ENCODE measurements at places on chromosomes 11 and 22.

GRCh38 chr22:26374391-26375026 is 54.6 kb upstream of the ASPHD2 start:
- DNase-seq = no peak

- DNase-seq = no peak
These were observed 53.4 kb downstream of the DGCR2 start for GRCh38 chr22:19068784-19069271.

- no peak for DNase-seq
These were observed 4.7 kb downstream of the CCDC34 start for GRCh38 chr11:27358296-27358695.

GRCh38 chr11:9077164-9077563 is 14.2 kb downstream of the SCUBE2 start:
- DNase-seq = no peak

GRCh38 chr11:112300094-112300786 is 39.6 kb upstream of the PLET1 start:
- DNase-seq = no peak

DNA sequence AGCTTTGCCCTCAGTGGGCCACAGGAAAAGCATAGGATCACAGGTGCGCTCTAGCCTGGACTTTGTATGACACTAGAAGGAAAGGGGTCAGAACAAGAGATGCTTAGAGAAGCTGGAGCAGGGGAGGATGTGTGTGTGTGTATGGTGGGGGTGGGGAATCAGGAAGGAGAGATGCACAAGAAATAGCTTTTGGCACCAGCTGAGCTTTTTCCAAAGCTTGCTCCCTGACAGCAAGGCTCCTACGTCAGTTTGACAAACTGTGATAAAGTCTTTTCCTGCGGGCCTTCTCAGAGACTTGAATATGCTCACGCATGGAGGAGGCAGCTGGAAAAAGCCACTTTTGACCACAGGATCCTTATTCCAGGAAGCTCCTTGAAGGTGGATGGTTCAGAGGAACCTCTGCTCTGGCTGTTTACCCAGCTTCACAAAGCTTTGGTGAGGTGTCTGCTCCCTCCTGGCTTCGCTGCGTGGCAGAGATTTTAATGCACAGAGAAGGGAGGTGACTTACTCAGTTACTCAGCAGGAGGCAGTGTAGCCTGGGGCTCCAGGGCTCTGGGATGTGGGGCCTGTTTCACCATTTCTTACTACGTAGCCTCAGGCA is 3.9 kb downstream of the CDC42EP1 start:
- no peak for DNase-seq

DNA sequence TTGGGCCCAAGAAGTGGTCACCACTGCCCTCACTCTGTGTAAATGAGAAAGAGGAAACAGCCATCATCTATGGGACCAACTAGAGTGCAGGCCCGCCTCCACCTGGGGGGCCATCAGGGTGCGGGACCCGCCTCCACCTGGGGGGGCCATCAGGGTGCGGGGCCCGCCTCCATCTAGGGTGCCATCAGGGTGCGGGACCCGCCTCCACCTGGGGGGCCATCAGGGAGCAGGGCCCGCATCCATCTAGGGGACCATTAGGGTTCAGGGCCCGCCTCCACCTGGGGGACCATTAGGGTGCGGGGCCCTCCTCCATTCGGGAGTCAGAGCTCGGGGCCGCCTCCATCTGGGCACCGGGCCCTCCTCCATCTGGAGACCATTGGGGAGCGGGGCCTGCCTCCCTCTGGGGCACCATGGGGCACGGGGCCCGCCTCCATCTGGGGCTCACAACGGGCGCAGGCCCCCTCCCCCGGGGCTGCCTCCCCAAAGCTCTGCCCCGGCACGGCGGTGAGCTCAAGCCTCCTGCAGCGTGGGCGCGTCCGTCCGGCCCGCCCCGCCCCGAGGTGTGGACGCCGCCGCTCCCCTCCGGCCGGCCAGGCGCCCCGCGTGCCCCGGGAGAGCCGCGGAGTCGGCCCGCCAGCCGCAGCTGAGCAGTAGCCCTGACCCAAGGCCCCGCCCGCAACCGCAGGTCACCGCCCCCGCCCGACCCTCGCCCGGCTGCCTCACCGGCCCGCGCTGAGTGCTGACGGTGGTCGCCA is 512 bp downstream of the TOLLIP start:
- DNase-seq = no peak

- no peak for DNase-seq
These were observed 19.8 kb downstream of the GGT5 start for GRCh38 chr22:24225044-24225601.

DNA sequence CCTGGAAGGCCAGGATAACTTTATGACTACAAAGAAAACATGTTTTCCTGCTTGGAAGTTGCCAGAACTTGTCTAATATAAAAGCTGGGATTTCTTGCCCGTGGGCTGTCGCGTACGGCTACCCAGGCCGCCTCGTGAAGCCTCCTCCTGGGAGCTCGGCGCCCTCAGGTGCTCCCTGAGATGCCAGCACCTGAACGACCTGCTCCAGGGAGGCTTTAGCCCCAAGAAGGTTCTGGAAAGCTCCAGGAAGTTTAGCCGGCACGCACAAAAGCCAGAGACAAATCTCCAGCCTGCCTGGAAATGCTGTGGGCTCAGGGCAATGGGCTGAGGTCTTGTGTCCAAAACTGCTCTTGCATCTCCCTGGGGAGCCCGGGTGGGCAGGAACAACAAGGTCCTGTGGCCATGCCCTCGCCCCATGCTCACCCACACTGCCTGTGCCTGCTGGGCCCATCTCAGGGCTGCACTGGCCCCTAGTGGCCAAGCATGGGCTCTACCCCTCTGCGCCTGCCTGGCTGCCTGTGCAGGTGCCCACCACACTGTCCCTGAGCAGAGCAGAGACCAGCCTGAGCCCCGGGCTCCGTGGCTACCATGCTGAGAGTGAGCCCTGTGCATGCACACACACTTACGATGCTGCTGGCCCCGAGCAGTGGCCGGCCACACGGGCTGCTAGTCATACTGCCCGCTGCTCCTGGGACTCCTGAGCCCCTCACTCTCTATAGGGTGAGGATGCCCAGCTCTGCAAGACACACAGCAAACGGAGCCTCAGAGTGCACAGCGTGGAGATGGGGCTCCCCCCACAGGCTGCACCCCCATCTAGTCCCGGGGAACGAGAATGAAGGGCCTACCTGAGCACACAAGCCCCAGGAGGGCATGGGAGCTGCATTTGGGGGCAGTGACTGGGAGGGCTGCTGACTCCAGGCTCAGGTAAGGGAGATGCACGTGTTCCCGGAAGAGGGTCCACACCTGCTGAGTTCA is 4.9 kb upstream of the CELSR1 start:
- DNase-seq = no peak

DNA sequence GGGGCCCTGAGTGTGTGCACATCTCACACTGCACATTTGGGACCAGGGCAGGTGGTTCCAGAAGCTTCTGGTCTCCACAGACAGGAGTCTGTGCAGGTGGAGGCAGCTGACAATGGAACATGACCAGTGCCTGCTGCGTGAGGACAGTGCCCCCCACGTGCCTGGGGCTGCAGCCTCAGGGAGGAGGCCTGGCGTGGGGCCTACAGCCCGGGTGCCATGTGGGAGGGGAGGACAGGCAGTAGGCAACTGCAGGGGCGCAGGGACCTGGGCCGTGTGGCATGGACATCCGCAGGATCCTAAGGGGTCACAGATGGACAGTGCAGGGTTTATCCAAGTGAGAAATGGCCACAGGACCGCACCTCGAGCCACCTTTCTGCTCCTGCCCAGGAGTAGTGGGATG is 28.8 kb downstream of the TSPAN4 start:
- no peak for DNase-seq

GRCh38 chr11:72832301-72833082 is 18.3 kb downstream of the ATG16L2 start:
- DNase-seq = no peak

DNA sequence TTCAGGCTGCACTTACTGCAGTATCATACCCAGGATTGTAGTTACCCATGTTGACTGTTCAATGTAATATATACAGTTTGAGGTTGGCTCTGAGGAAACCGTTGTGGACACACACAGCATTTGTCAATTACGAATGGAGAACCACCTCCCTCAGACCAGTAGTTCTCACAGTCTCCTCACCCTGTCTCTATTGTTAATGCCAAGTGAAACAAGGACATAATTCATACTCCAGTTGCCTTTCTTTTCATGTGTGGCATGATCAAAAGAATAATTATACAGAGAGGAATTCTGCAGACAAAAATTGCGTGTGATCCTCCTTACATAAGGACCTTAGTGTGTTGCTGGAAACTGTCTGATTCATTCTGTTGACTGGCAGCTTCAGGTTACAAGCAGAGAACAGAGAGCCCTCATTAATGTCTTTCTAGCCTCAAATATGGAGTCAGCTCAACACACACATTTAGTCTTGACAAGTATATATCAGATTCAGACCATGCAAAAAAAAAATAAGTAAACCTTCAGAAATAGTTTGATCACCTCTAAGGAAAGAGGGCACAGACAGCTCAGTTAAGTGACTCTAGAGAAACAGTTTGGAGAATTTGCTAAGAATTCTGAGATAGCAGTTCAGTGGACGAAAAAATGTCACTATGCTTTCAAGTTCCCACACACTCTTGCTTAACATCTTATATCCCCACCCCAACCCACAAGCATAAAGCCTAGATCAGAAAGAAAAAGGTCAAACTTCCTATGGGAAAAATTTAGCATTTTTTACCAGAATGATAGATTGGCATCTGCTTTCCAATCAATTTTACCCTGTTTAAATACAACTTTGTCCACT is 96.1 kb downstream of the MAML2 start:
- DNase-seq = no peak

DNA sequence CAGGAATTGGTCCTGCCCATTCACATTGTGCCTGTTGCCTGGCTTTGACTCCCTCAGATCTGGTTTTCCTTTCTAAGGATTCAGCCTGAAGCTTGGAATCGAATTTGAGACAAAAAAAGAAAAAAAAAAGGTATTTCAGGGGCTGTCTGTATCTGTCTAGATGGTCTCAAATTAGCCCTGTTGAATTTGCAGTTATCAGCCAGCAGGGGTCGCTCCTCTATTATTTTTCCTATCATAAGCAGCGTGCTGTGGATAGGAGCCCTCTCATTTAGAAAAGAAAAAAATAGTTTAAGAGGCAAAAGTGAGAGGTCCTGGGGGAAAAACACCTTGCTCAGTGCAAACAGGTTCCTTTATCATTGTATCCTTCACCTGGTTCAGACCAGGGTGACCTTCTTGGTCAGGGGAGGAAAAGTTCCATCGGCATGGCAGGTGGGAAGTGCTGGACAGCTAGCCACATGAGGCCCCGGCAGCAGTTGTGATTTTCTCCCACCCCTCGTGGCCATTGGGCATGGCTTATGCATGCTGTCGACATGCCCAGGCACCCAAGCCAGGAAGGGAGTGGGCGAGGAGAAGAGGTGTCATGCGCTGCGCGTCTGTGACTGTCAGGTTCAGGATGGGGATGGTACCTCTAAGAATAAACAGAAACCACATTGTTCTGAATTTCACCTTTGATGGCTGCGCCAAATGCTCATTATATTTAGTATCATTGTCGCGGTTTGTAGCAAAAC is 13.1 kb downstream of the OR5AK2 start:
- DNase-seq = no peak

GRCh38 chr11:104665641-104666040 is 232.6 kb downstream of the CASP12 start:
- no peak for DNase-seq

DNA sequence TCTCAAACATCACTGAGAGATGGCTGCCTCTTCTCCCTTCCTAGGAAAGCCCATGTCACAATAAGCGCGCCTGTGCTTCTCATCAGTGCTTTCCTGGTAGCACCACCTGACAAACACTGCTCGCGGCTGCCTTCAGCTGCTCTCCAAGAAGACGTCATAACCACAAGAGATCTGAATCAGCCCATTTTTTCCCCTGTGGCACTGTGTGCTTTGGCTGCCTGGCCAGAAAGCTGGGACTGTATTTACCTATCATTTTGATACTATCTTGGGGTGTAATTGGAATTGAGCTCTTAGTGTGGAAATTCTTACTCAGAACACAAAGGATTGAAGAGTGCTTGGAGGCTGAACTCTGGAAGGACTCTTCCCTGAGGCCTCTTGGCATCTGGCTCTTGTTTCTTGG is 50.3 kb upstream of the EHF start:
- DNase-seq = no peak

DNA sequence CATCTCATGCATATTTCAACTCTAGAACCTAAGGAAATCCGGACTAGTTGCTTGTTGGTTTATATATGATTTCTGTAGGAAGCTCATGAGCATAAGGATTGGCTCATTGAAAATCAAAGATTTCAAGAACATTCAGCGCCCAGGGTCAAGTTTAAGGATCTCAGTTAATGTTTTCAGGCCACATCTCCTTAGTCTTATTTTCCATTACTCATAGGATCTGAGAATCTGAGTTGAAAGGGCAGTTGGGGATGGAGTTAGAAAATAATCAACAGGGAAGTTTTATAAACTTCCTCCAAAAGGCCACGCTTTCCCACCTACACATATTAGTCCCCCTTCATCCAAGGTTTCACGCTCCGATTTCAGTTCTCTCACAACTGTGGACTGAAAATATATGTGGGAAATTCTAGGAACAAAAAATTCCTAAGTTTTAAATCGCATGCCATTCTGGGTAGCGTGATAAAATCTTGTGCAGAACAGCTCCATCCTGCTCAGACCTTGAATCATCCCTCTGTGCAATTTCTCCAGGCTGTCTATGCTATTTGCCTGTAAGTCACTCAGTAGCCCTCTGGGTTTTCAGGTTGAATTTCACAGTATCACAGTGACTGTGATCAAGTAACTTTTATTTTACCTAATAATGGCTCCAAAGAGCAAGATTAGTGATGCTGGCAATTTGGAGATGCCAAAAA is 160.2 kb downstream of the KIRREL3 start:
- no peak for DNase-seq

DNA sequence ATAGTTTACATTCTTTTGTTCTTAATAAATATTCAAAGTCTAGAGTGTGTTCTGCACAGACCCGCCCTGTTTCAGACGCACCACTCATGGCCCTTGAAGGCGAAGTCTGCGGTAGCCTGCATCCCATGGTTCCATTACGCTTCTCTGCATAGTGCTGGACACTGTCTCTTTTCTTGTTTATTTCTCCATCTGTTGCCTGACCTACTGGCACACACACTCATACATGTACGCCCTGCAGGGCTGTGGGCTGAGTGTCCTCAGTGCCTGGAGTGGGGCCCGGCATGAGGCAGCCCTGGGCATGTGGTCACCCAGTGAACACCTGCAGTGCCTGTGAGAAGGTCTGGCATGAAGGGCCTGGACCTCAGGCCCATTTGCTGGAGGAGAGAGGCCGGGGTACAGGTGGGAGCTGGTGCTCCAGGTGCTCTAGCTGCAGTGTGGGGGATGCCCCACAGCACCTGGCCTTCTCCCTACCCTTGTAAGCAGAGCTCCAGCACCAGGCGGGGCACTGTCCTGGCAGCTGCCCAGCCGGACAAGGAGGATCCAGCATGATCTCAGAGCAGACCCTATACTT is 404.1 kb downstream of the TBC1D22A start:
- no peak for DNase-seq

DNA sequence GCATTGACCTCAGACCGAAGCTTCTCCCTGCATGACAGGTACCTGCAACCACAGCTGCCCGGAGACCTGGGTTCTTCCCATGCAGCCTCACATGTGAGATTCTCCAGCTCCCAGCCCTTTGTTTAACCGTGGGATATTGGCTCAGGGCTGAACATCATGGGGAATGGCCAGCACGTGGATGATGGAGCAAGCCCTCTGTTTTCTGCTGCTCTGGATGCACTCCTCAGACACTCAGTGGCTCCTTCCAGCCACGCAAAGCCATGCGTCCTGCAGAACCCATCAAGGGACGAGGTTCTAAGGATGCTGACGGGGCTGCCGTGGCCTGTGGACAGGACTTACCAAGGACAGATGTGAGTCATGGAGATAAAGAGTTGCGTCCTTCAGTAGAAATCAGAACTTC is 639.1 kb downstream of the BRD1 start:
- no peak for DNase-seq

- no peak for DNase-seq
These were observed 56.9 kb upstream of the CADM1 start for GRCh38 chr11:115561116-115561515.

Measured in NCI-H2081 treated with DMSO at 0.1 percent for 48 hours (cell line).